Left ventricle myocardium inferior (tissue), 1 donor: ENCODE measurements at places on chromosomes 5 and 9.

DNA sequence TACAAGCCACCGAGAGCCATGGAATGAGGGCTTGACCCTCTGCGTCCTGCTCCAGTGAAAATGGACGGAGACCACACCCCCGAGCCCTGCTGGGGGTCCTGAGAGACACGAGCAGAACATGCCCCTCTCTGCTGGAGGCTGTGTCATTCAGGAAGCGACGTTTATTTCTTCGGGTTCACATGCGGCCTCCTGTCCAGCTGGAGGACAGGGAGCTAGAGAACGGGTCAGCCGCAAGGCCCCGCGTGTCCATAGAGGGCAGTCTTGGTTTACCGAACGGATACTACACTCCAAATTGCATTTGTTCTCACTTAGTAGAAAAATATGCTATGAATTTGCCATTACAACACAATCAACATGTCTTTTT is 36.1 kb downstream of the MRPL36 start:
- no peak for DNase-seq

GRCh38 chr5:20833081-20833627 is 845.2 kb upstream of the CDH18 start:
- no peak for DNase-seq

DNA sequence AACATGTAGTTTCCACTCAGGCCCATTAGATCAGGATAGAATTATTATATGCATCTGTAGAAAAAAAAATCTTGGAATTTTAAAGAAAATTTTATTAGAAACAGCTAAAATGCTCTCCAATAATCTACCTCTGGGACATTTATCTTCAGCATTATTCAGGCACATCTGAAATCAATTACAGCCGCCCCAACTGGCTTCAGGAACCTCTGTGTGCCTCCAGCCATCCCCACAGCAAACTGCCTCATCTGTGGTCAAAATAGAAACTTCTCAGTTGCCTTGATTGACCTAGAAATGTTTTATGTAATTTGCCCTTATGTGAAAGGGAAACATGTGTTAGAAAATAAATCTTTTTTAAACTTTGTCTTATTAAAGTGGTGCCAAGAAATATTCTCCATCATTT is 120.1 kb upstream of the LPAR1 start:
- DNase-seq, result no peak

DNA sequence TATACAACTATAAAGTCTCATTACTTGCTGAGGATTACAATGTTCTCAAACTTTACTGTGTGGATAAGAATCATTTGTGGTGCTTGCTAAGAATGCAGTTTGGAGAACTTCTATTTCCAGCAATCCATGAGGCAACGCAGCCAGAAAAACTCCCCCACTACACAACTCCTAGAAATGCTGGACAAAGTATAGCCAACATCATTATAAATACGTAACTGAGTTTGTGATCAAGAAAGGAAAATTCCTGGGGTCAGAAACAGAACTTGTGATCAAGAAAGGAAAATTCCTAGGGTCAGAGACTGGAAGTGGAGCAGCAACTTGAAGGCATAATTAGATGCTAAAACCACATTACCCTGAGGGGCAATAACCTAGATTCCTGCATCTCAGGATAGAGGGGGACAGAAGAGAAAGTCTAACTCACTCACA is 81.1 kb downstream of the MAT2B start:
- no peak for DNase-seq

DNA sequence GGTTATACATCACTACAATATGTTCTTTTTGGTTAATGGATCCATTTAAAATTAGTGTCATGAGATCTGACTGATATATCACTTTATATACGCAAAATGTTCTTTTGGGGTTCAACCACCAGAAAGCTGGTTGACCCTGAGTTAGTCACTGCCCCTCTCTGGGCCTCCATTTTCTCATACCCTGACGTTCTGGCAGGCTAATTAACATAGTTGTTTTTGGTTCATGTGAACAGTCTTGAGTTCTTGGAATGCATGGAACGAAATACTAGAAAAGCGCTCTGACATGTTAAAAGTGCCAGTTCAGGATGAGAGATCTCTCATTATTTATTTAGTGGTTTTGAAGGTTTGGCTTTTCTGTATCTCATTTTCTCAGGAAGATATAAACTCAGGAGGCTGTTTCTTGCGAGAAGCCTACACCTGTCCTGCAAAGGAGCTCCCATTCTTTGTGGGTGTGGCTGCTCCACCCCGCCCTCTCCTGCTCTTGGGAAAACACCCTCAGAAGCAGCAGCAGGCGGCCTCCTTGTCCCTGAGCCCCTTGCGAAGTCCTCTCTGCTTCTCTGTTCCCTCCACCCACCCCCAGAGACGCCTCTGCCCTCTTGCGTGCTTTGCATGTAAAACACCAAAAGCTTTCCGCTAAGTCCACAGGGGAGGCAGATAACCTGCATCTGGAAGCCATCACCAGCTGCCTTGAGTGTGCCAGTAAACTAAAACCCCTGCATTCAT is 302.4 kb upstream of the PANK3 start:
- DNase-seq, result no peak

DNA sequence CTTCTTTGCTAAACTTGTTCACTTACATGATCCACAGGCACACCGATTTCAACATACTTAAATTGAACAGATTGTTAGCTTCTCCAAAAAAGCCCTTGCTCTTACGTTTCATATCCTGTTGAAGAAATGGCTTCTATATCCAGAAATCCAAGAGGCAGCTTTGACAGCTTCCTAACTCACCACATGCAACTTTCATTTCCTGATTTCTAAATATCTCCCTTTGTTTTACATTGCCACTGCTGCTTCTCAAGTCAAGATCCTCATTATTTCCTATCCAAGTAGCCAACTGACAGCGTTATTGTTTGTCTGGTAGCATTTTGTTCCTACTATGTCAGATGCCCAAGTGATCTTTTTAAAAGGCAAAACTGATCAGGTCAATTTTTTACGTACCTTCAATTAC is 913.2 kb upstream of the TYRP1 start:
- no peak for DNase-seq

GRCh38 chr5:392431-392988 is 50.5 kb upstream of the EXOC3 start:
- no peak for DNase-seq

DNA sequence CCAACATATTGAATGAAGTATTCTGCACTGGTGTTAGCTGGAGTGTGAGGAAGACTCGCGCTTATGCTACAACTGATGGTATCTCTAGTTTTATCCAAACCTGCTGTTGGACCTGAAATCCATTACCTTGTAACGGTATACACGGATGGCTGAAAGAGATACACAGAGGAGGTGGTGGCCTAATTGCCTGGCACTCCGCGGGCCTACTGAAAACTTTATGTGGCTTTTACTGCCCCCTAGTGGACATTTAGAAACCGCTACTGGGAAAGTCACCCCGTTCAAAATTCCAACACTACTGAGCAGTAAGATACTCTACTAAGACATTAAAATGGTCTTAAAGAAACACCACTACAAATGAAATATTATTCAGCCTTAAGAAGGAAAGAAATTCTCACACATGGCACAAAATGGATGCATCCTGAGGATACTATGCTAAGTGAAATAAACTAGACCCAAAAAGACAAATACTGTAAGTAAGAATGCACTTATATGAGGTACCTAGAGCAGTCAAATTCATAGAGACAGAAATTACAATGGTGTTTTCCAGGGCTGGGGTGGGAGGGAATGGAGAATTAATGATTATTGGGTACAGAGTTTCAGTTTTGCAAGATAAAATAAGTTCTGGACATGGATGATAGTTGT is 100.4 kb downstream of the TTLL11 start:
- DNase-seq, result peak; percentile 49

DNA sequence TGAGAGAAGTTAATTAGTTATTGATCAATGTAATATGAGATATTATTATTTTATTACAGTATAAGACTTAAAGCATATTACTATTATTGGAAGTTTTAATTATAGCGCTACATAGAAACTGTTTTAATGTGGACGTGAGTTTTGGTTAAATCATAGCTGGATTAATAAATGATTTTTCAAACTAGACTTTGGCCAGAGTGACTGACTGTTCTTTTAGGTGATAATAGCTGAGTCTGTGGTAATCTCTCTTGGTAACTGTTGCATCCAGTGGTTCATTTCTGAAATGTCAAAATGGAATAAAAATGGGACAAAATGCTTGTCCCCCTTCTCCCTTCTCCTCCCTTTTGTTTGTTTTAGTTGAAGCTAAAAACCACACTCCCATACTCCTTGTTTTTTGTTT is 28.1 kb downstream of the ANKHD1 start:
- DNase-seq, result no peak

DNA sequence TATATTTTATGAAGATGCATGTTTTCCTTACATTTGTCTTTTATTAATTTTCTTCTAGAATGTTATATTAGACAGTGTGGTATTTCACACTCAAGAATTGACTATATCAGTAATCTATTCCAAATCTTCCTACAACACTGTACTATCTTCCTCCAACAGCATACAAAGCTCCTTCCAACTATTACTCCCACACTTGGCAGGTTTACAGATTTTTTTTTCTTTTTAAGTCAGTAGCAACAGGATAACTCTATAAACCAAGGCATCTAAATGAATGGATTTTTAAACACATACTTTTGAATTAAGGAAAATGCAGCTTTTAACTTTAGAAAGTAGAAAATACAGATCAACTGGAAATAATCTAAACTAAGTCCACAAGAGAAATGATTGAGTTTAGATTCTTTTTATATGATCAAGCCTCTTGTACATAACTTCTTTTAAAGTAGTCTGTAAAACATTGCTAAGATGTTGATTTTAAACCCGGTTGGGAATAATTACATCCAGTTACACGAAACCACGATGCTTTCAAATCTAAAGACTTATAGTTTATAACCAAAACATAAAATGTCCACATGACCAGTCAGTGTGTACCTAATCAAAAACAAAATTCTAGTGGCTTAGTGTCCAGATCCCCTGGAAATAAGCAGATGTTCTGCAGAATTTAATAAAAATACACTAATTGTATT is 281.6 kb downstream of the ADAMTS6 start:
- DNase-seq, result no peak

GRCh38 chr5:51958473-51958872 is 575.2 kb downstream of the ISL1 start:
- DNase-seq, result no peak

DNA sequence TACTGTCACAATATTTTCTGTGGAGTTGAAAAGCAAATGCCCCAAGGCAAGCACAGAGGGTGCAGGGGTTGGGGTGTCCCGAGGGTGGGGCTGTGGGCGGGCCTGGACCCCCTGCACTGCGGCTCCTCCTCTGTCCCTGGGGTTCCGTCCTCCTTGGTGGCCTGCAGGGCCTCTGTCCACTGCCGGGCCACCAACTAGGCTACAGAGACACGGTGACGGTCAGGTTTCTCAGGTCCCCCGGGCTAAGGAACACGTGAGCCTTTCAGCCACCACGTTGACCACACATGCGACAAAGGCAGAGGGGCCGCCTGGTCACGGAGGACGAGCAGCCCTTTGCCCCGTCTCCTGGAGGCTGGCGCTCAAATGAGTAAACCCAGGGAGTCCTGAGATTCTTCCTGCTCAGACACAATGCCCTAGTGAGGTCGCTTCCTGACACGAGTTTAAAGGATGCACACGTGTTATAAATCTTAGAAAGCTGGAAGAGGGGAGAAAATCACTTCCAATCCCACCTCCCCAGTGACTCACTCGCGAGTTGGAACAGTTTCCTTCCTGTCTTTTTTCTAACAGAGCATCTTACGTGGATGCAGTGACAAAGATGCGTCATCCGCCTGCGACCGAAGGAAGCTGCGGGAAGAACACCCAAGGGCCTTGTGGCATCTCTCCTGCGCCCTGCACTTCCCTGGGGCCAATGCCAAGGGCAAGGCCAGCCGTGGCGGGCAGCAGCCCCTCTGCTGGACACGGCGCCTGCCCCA is 24.8 kb upstream of the OBP2B start:
- no peak for DNase-seq

DNA sequence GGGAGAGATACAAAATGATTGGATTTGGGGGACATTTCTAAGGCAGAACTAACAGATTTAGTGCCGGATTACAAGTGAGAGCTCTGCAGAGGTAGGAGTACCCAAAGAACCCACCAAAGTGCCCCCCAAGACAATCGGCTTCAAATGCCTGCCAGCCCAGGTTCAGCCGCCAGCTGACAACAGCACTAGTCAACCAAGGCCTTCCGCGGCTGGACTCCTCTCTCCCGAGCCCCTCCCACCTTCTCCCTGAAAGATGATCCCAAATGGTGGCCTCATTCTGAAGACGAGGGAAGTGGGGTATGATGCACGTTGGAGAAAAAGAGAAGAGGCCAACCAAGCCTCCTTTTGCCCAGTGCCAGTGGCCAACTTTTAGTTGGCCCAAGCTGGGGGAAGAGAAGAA is 210.4 kb upstream of the SLC30A5 start:
- no peak for DNase-seq

- no peak for DNase-seq
Measured at GRCh38 chr9:83960991-83961390, 19.0 kb downstream of the HNRNPK start.

- no peak for DNase-seq
Measured at GRCh38 chr9:133733796-133734533, 4.2 kb downstream of the SARDH start.

- no peak for DNase-seq
Measured at GRCh38 chr9:93300585-93301081, 116.7 kb downstream of the WNK2 start.

- DNase-seq, result no peak
Measured at GRCh38 chr9:16257604-16258003, 612.9 kb downstream of the BNC2 start.

DNA sequence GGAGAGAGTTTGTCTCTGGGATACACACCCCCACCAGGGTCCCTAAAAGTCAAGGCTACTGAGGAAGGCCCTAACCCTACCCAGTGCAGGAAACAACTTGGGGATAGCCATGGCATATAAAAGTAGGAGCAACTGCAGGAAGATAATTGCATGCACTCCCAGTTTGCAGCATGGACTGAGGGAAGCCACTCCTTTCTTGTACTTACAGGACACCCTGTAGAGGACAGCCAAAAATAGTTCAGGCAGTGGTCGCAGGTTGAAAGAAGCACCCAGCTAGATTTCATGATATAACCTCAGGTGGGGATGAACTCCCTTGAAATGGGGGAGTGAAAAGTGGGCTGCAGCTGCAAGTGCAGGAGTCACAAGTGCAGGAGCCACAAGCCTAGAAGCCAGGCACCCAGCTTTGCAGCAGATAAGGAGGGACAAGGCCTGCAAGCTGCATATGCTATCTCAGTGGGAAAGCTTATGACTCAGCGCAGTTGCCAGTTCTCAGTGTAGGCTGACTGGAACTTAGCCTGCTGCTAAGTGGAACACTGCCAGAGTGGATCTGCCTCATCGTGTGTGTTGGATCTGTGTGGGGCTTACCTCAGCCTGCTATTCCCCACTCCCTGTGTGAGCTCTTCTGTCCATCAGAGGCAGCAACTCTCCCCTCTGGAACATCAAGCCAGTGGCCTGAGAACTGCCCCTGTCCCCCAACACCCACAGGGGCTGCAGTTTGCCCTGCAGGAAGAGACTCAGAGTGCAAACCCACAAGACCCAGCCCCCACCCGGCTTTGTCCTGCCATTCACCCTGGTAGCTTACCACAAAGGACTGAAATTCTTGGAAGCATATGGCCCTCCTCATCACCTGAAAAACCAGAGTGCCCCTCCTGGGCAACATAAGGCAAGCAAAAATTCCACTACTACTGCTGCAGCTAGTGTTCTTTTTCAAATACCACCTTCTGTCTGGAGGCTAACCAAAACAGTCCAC is 42.7 kb downstream of the CYLC2 start:
- peak; percentile 17 for DNase-seq

- no peak for DNase-seq
Measured at GRCh38 chr9:124537926-124538325, 30.7 kb upstream of the NR5A1 start.
